ENCODE measurements at places on chromosomes 4 and X.

DNA sequence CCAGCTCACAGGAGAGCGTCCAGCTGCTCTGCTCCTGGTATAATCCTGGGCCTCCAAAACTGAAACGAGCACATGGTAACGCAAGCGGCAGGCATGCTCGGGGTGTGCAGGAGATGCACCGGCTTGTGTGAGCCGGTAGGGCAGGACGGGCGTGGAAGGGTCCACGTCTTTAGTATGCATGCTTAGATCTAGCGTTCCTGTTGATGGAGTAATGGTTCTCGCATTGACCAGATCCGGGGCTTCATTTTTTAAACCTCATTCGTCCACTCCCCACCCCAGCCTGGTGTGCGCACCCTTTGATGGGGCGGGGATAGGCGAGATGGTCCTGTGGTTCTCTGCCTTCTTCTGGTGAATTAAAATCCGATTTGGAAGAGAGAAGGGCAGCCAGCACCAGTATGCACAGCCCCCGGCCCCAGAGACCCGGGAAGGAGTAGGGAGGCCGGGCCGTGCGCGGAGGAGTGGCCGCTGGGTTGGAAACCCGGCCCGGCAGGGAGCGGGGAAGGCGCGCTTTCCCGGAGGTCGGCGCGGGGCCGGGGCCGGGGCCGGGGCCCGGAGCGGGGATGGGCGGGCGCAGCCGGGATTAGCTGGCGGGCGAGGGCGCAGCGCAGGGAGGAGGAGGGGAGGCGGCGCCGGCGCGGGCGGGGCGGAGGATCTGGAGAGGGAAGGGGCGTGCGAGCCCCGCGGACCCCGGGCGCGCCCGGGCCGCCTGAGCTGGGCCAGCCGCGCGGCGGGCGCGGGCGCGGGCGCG is 39.9 kb downstream of the FAM149A start:
- no peak for DNase-seq

DNA sequence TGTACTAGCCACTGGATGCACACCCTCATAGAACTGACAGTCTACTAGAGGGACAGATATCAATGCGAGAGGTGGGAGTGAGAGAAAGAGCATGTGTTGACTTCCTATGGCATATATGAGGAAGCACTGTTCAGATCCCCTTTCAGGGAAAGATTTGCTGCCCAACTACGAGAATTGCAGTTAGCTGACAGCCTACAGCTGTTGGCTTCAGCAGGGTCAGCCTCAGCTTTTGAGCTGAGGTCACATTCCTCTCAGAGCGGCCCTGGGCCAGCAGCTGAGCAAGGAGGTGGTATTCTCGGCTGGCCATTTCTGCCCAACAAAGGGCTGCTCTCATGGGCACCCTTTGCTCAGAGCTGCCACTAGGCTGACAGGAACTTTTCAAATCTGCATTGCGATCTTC is 580.2 kb downstream of the MID1IP1 start:
- no peak for DNase-seq

- DNase-seq: peak; percentile 22
Observed at GRCh38 chr4:3442959-3443749, 1.4 kb downstream of the HGFAC start.

DNA sequence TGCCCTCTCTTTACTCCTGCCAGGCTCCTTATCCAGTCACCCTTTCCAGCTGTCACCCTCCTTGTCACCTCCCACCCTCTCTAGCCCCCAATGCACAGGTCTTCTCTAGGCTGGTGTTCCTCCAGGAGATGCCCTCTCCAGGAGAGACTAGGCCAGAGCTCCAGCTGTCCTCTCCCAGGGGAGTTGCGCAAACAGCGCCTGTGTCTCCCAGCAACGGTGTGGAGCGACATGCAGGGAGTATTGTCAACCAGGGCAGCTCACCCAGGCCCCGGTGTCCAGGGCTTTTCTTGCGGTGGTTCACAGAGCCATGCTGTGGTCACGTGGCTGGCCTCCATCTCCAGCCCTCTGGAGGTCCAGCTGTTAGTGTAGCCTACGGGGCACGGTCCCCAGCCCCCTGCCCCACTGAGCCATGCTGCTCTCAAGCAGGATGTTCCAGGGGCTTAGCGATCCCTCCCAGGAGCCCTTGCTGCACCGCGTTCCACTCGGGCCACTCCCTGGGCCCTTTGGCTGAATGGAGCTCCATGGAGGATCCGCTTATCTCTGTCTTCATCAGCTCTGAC is 34.8 kb downstream of the CCNQ start:
- no peak for DNase-seq

- DNase-seq: no peak
Observed at GRCh38 chrX:17585006-17585405, 152.3 kb upstream of the SCML1 start.

- no peak for DNase-seq
Observed at GRCh38 chr4:73456177-73457022, 20.4 kb downstream of the AFP start.

- no peak for DNase-seq
Observed at GRCh38 chr4:40843696-40844095, 93.9 kb downstream of the NSUN7 start.

GRCh38 chr4:185011408-185011807 is 6.9 kb upstream of the HELT start:
- no peak for DNase-seq
